Natural killer cell treated with Interleukin-12 subunit alpha and Interleukin-12 subunit beta and Interleukin-15 and Interleukin-18, amount 100 ng/mL, for 72 hours (primary cell): ENCODE measurements at places on chromosomes 2 and 18.
A peak's percentile ranks its signal among the peaks of the same experiment; 100 is the strongest.

DNA sequence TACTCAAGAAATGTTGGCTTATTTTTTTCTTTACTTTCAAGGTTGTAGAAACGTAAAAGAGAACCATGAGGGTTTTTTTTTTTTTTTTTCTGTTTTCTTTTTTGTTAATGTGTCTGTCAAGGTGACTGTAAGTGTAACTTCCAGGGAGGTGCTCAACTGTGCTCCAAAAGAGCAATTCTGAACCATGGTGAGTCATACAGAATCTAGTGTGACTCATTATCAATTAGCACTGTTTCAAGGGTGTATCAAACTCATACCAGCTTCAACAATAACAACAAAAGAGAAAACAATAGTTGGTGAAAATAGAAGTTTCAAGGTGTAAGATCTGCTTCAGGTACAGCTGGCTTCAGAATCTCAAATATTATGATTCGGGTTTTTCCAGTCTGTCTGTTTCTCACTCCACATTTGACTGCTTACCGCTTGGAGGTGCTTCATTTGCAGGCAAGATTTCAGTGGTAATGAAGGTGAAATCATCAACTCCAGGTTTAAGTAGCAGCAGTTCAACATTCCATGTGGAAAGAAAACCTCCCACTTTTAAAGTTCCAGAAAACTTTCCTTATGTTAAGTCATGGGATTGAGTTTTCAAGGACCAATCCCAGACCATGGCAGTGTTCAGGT is 850.6 kb downstream of the CNTNAP5 start:
- H3K4me3 ChIP-seq = no peak overlapping the region
- H3K27ac ChIP-seq = no peak overlapping the region
- H3K36me3 ChIP-seq = no peaks in the 10 kb centered on the region
- H3K4me1 ChIP-seq = no peaks in the 10 kb centered on the region
- H3K27me3 ChIP-seq = no peaks in the 10 kb centered on the region

DNA sequence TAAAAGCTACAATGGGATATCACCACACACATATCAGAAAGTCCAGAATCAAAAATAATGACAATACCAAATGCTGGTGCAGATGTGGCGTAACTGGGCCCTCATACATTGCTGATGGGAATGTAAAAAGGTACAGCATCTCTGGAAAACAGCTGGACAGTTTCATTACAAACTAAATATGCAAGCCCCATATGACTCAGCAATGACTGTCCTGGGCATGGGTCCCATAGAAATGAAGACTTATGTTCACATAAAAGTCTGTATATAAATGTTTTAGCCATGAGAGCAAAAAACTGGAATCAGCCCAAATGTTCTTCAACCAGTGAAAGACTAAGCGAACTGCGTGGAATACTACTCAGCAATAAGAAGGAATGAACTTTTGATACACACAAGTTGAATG is 56.7 kb downstream of the ALPK2 start:
- DNase-seq = no peak
- no peaks in the 10 kb centered on the region for H3K4me1 ChIP-seq
- peaks cover 4% of the 10 kb centered on the region for H3K27me3 ChIP-seq
- H3K4me3 ChIP-seq = no peak overlapping the region

DNA sequence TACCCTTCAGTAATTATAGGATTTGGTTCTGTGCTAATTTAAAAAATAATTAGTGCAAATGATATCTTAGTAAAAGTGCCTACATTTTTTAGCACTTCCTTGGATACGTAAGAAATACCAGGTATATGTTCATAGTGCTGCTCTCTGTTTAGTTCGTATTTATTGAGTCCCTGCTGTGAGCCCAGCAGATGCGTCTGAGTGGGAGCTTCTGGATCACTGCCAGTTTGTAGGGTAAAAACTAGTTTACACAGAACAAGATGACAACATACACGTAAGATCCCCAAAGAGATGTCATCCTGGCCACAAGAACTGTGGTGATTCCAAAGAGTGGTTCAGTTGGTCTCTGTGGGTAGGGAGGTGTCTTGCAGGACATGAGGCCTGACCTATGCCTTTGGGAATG is 103.2 kb downstream of the CTIF start:
- no peaks in the 10 kb centered on the region for H3K4me1 ChIP-seq
- H3K27ac ChIP-seq = no peak overlapping the region
- H3K36me3 ChIP-seq = no peaks in the 10 kb centered on the region
- DNase-seq = no peak
- H3K4me3 ChIP-seq = no peak overlapping the region

- no peaks in the 10 kb centered on the region for H3K36me3 ChIP-seq
- H3K4me3 ChIP-seq = no peak overlapping the region
- H3K27ac ChIP-seq = no peak overlapping the region
- H3K4me1 ChIP-seq = no peaks in the 10 kb centered on the region
- DNase-seq = no peak
Observed at GRCh38 chr2:20611077-20611843, 39.6 kb downstream of the HS1BP3 start.

GRCh38 chr2:175926272-175926671 is 75.8 kb downstream of the LNPK start:
- H3K4me1 ChIP-seq = no peaks in the 10 kb centered on the region
- H3K27ac ChIP-seq = no peak overlapping the region
- H3K36me3 ChIP-seq = peaks cover 11% of the 10 kb centered on the region
- no peak for DNase-seq

- H3K36me3 ChIP-seq = peaks cover 18% of the 10 kb centered on the region
- peak overlapping the region; percentile 91 for H3K27ac ChIP-seq
- peak overlapping the region; percentile 86 for H3K4me3 ChIP-seq
- peaks cover 73% of the 10 kb centered on the region for H3K4me1 ChIP-seq
- DNase-seq = no peak
Observed at GRCh38 chr18:77127769-77128671, 4.6 kb downstream of the MBP start.
